ENCODE measurements at places on chromosomes 4 and X.

GRCh38 chr4:99715286-99715685, 57.7 kb upstream of the C4orf54 start:
- no peak for DNase-seq

- peak; percentile 75 for DNase-seq
These were observed at the start of gene HPRT1 for GRCh38 chrX:134460005-134460861. Gene HPRT1 (plus strand): TSS chrX:134460165. CDS start chrX:134460312, 147 bp downstream.

DNA sequence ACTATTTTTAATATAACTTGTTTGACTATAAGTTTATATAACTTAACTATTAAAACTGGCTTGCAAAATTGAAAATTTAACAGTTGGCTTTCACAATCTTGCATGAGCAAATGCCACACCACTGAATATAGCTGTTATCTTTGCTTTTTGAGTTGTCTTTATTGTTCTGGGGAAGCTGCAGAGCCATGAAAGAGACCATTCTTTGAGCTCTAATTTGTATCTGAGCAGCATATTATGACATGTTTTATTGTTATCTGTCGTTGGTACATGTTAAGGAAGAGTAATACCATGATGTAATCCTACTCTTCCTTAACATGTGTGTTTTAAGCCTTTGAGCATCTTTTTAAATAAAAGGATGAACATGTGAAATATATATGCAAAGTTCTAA, 97.1 kb upstream of the ANK2 start:
- DNase-seq, result no peak

DNA sequence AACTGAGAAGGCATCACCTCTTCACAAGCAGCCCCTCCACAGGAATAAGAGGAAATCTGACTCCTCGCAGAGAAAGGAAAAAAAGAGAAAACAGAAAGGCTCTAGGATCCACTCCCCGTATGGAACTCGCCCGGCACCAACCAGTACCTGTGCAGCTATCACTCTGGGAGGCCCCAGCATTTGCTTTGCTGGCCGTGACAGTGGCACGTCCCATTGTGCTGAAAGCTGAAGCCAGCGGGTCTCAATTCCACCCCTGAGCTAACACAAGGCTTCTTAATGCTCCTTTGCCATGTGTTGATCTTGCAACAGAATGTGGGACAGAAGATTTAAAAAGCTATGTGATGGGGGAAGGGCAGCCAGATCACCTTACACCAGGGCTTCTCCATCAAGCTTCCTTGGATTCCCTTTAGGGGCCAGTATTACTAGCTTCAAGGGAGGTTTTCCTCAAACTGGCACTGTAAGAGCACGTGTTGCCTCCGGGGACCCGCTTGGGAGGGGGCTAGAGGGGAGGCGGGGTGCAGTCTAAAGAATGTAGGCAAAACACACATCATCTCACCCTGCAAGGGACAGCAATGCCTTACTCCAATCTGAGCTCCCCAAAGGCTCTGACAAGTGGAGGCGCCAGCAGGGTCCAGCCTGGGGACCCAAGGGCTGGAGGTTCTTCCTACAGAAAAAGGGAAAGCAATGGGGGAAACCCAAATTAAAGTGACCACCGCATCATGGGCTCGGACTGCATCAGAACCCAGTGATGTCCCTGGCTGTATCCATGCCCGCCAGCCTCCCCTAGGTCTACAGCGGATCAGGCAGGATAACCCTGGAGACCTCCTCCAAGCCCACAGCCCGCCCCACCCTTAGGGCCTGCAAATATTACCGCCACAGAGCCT, 1.2 kb downstream of the USP46 start:
- no peak for DNase-seq

- no peak for DNase-seq
These were observed 8.3 kb upstream of the LNX1 start for GRCh38 chr4:53599632-53600031.

Measured in central memory CD4-positive, alpha-beta T cell (primary cell).